T-helper 2 cell (primary cell): ENCODE measurements at places on chromosomes 6 and 20.

GRCh38 chr6:56995347-56995902 is 40.5 kb downstream of the BEND6 start:
- no peak for DNase-seq

DNA sequence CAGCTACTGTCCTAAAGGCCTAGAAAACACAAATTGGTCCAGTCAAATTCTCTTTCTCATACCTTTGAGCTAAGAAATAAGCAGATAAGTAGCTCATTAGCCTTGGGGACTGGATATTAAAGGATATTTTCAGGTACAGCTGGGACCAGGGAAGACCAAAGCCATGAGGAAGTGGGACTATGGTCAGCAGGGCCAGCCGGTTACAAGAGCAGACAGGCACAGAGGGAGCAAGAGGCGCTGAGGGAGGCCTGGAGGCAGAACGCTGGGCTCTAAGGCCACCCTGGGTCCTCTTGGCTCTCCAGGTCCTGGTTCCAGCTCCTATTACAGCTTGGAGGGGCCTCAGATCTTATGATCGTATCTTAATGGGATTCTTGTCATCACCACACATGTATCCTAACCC is 88.5 kb upstream of the KCNK16 start:
- DNase-seq, result no peak

- DNase-seq, result no peak
These were observed 36.3 kb upstream of the FAM83D start for GRCh38 chr20:38889792-38890496.

- no peak for DNase-seq
These were observed 163.4 kb downstream of the INSM1 start for GRCh38 chr20:20531283-20531682.

- DNase-seq, result no peak
These were observed 31.9 kb downstream of the HLA-DPB1 start for GRCh38 chr6:33107641-33108040.

GRCh38 chr6:80519811-80520594 is 413.5 kb downstream of the BCKDHB start:
- no peak for DNase-seq

GRCh38 chr6:20600831-20601230 is 66.6 kb downstream of the CDKAL1 start:
- no peak for DNase-seq

GRCh38 chr6:149359440-149359839 is 40.6 kb upstream of the SUMO4 start:
- no peak for DNase-seq

GRCh38 chr6:4105980-4106536 is 27.1 kb upstream of the FAM217A start:
- DNase-seq, result no peak

DNA sequence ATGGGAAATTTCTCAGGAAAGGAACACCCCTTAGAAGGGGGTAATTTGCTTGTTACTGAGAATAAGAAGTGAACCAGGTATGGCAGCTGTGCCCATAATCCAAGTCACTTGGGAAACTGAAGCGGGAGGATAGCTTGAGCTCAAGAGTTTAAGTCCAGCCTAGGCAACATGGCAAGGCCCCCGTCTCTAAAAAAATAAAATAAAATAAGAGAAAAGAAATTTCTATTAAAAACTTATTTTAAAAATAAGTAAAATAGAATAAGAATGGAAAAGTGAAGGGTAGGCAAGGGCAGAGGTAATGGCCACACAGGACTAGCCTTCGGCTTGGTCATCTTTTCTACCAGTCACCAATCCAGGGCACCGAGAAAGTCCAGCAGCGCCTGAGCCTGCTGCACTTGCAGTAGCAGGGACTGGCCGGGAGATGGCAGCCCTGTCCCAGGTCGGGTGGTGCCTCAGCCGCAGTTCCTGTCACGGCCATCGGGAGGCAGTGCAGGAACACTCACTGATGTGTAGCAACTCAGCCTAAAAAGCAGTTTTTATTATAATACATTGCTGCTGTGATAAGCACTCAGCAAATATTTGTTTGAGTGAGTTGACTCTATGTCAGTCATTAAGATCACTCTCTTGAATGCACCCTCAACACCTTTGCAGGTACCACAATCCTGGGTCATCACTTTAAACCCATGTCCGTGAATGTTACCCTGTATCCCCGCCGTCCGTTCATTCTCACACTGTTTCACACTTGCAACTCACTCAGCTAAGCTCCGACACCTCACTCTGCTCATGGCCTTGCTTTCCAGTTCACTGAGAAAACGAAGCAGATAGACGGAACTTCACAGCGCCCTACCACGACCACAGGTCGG is 23.2 kb upstream of the GCM1 start:
- DNase-seq, result peak; percentile 86
